ENCODE measurements at places on chromosomes 7 and 10.

GRCh38 chr7:130793855-130794618, 60.0 kb upstream of the KLF14 start:
- DNase-seq, result peak; percentile 40

DNA sequence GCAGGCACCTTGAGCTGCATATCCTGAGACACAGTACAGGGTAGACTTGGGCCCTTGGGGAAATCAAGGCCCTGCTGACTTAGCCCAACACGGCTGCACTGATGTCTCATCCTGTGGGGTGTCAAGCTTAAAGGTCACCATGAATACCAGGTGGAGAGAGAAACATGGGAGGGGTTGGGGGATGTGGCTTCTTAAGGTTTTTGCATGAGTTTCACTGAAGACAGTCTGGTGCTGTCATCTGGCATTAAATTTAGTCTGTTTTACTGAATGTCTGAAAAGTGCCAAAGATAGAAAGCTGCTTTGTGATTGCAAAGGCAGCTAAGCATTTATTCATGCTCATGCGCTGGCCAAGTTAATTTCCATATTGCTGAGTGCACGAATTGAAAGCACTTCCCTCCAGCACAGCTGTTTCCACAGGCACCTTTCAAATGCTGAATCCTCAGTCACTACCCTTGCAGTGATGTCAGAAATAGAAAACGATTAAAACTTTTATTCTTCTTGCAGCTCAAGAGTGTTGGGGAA, 102.1 kb downstream of the OSBPL3 start:
- DNase-seq, result peak; percentile 84

GRCh38 chr7:107725138-107725740, 18.7 kb upstream of the CBLL1 start:
- DNase-seq, result peak; percentile 59

- no peak for DNase-seq
These were observed 162.5 kb downstream of the REEP3 start for GRCh38 chr10:63683686-63684085.

- no peak for DNase-seq
These were observed 25.6 kb downstream of the KIFBP start for GRCh38 chr10:69014171-69014570.

DNA sequence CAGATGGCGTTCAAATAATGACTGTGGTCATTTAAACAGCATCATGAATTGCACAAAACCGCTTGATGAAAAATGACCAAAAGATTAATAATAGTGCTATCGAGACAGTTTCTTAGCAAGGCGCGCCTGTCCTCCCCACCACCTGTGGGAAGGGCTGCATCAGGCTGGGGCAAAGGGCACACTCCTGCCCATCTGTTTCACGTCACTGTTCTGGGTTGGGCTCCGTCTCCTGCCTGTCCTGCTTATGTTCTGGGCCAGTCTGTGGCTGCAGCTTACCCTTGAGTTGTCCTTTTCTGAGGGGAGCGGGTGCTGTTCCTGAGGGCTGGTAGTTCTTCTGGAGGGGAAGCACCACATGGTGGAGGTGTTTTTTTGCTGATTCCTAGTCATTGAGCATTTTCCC, 13.3 kb downstream of the RBM17 start:
- no peak for DNase-seq

DNA sequence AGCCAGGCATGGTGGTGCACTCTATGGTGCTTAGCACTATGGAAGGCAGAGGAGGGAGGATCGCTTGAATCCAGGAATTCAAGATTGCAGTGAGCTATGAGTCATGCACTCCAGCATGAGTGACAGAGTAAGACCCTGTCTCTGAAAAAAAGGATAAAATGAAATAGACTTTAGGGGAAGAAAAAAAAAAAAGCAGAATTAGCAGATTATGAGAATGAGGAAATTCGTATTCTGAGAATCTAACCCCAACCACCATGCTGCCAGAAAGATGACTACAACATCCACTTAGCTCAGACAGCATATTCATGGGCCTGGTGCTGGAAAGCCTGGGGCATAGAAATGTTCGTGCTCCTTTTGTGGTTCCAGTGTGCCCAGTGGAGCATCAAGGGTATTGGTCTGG, 63.3 kb downstream of the TMEM26 start:
- DNase-seq, result peak; percentile 31

- DNase-seq, result no peak
These were observed 28.5 kb upstream of the CYP2C8 start for GRCh38 chr10:95097805-95098204.

- DNase-seq, result no peak
These were observed 50.8 kb upstream of the KLF6 start for GRCh38 chr10:3835770-3836169.

GRCh38 chr10:97267671-97268070, 24.8 kb downstream of the ARHGAP19 start:
- DNase-seq, result no peak

GRCh38 chr10:102538811-102539210, 35.0 kb downstream of the SUFU start:
- DNase-seq, result no peak

GRCh38 chr7:87151002-87151728, 1.1 kb upstream of the DMTF1 start:
- DNase-seq, result no peak

DNA sequence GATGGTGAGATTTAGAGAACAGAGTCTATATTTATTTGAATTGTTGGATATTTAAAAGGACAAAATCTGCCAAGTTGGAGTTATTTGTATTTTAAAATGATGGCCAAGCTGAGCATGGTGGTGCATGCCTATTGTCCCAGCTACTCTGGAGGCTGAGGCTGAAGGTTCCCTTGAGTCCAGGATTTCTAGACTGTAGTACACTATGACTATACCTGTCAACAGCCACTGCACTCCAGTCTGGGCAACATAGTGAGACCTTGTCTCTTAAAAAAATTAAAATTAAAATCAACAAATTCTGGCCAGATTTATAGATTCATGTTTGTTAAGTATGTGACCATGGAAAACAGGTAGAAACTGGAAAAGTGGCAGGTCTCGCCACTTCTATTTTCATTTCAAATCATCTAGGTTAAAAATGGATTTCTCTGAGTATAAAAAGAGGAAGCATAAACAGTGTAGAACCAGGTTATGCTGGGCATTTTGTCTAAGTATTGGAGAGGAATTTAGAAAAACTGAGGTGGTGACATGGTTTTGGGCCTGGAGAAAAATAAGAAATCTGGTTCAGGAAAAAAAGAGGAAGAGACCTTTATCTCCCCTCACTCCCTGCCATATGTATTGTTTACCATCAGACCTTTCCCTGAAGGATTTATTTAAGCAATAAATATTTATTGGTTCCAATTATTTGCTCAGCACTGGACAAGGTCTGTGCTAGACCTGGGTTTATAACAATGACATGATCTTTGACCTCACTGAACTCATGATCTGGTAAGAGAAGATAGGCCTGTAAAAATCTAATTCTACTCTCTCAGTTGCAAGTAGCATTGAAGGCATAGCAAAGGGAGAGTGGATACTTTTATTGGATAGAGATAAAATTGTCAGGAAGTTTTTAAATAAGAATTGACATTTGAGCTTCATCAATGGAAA, 134.2 kb downstream of the TSPAN12 start:
- no peak for DNase-seq

DNA sequence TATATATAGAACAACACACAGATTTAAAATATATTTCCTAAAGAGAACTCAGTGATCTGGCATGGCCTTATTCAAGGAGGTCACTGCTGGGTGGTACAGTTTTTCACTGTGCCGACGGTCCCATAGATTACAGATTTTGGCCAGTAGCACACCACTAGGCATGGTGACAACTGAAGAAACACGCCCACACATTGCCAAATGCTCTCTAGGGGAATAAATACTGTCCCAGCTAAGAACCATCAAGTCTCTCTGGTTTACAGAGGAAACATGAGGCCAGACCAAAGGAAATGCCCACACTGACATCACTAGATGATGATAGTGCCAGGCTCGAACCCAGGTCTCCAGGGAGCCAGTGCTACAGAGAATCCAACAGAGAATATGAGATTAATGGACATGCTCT, 316.8 kb downstream of the ELMO1 start:
- DNase-seq, result no peak

DNA sequence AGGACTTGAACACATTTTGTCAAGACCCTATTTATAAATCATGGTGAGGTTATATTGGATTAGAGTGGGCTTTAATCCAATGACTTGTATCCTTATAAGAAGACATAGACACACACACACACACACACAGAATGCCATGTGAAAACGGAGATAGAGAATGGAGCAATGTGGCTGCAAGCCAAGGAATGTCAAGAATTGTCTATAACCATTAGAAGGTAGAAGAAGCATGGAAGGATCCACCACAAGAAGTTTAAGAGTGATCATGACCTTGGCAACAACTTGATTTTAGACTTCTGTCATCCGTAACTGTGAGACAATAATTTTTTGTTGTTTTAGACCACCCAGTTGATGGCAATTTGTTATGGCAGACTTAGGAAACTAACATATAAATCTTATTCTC, 514.2 kb downstream of the TFEC start:
- peak; percentile 17 for DNase-seq

GRCh38 chr7:158424531-158424930, 163.1 kb downstream of the PTPRN2 start:
- no peak for DNase-seq

- no peak for DNase-seq
These were observed 86.5 kb downstream of the PAXIP1 start for GRCh38 chr7:154916381-154916780.

- peak; percentile 20 for DNase-seq
These were observed 19.2 kb downstream of the AKR1C8 start for GRCh38 chr10:5165738-5166137.

DNA sequence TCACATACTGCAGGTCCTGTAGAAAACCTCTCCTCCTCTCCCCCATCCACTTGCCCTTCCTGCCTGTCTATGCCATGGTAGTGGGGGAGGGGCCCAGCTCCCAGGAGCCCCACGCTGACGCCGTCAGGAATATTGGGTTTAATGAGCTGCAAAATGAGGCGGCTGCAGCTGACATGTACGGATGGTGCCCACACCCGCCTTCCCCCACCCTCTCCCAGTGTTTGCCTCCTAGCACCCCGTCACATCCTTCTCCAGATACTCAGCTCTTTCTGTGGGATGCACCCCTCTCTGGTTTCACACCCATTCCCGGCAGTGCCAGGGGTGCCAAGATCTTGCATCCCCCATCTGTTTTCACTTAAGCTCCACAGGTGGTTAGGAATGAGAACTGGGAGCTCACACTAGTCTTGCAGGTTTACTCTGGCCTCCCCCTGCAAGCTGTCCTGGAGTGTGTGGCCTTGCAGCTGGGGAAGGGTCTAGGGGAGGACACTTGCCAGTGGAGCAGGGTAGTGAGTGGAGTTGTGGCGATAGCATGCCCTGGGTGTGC, 26.1 kb downstream of the GBX1 start:
- DNase-seq, result no peak

GRCh38 chr10:67723601-67724000, 27.6 kb upstream of the CTNNA3 start:
- DNase-seq, result no peak

DNA sequence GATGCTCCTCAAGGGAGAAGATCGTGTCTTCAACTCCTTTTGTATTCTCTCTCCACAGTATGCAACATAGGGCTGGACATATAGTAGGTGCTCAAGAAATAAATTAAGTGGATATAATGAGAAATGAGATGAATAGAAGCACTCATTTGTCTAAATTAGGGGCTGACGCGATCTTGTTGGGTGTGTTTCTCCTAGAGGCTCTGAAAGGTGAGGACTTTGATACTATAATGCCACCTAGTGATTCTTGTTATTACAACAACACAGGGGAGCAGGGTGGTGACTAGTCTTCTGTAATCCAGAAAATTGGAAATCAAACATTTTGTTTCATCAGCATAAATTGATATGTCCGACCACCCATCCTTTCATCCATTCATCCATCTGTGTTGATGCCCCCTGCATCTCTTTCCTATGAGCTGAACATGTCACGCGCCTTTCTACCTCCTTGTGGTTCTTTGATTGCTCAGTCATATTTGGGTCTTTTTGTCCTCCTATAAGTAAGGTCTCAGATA, 3.5 kb upstream of the CFAP58 start:
- peak; percentile 82 for DNase-seq

Data from A673 (cell line).